ENCODE measurements at places on chromosomes 2 and 18. TPM values are rescaled to one million over a fixed set of nuclear protein-coding genes. Genes with fewer than 3 reads are reported as not detected.

Gene ZSCAN30
- total RNA-seq, result 49.6 TPM

GRCh38 chr2:122182616-122183355, 427.3 kb downstream of the TSN start:
- no peak for DNase-seq

Gene GPR39
- total RNA-seq, result not detected

Gene ZSWIM2
- total RNA-seq, result not detected

GRCh38 chr2:64914735-64915509, 74.3 kb upstream of the SLC1A4 start:
- no peak for DNase-seq

Gene DAPL1
- not detected for total RNA-seq

DNA sequence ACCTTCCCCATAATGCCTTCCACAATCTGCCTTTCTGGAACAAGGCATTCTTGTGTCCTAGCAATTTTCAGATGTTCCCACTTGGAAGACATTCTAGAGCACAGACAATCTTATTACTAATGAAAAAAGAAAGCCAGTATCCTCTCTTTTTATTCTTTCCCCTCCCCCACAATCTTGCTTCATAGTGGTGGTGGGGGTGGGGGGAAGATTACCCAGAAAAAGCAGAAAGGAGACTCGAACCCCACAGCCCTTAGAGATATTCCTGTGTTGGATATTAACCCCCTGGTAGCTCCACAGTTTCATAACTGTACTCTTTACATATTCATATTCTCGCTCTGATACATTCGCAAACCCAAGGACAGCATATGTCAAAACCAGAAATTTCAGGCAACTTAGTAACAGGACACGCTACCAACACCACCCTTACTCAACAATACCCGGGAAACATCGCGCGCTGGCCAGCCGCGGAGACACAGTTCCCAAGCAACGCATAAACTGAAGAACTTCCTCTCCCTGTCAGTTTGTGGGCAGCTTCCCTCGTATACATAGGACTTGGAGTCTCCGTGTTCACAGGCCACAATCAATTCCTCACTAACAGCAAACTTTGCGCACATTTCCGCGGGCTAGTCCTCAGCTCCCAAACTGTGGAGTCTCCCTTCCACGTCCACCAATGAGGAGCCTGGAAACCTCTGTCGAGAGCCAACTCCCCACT, 793 bp downstream of the NR4A2 start:
- peak; percentile 65 for DNase-seq

Gene CRYGC
- total RNA-seq, result not detected

Gene HOXD12
- total RNA-seq, result not detected

DNA sequence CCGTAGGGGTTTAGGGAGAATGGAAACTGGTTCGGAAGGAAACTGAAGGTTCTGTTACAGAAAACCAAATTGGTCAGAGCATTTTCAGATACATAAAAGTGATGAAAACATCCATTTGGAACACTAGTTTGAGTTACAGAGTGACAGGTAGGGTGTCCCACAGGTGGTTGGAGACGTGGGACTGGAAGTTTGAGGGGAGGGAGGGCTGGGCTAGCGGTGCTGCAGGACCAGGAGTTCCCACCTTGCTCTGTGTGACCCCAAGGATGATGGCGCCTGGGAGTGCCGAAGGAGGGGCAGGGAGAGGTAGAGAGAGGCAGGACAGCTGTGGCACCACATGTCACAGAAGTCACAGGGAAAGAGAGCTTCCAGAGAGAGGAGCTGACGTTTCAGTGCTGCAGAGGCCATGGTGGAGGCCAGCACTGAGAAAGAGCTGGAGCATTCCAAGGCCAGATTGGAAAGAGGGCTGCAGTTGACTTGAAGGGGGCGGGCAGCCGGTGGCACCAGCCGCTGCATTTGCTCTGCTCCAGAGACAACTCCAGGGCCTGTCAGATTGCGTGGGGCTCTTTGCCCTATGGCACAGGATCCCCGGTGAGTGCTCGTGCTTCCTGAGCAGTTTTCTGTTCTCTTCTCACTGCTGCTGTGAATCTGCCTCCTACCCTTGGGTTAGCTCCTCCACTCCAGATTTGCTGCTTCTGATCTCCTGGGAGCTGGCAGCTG, 56.2 kb upstream of the FOSL2 start:
- DNase-seq, result no peak

Gene SGPP2
- 15.1 TPM for total RNA-seq

- DNase-seq, result no peak
These were observed 695 bp downstream of the RBFA start for GRCh38 chr18:80034852-80035406.

Gene POTEJ
- total RNA-seq, result not detected

Gene IL1F10
- not detected for total RNA-seq

DNA sequence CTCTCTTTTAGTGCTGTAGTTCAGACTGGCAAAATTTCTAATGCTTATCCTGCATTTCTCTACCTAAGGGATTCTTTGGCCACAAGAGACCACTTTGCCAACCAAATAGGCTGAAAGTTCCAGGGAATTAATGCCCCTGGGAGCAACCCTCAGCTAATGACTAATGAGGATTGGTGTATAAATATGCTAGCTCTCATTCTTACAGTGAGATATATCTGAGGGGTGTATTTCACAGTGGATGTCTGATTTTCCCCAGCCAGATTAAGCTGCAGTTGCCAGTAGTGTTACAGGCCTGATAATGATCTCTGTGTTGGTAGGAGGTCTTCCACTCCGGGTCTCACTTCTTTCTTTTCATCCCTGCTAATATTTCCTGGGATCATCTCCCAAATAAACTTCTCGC, 90.4 kb downstream of the GULP1 start:
- DNase-seq, result no peak

Gene RAB11FIP5
- 9.8 TPM for total RNA-seq

GRCh38 chr2:58539973-58540372, 298.8 kb upstream of the FANCL start:
- no peak for DNase-seq

Gene ALLC
- total RNA-seq, result not detected

Gene HJURP
- 93.5 TPM for total RNA-seq

DNA sequence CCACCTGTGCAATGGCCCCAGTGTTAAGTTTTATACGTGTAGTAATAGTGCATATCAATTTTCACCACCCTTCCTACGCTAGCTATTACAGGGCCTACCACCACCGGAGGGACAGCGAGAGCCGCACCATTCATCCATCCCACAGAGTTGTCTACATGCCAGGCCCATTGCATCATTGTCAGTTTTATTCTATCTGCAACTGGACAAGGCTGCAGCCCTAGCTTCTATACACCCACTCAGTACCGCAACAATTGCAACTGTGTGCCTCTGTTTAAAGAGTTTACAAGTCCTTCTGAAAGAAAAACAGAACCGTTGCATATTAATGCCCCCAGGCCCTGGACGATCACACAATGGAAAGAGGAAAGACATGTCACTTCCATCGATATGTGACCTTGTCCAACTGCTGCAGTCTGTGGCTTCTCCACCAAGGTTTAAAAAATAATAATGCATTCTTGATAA, 58.6 kb downstream of the ZEB2 start:
- no peak for DNase-seq

DNA sequence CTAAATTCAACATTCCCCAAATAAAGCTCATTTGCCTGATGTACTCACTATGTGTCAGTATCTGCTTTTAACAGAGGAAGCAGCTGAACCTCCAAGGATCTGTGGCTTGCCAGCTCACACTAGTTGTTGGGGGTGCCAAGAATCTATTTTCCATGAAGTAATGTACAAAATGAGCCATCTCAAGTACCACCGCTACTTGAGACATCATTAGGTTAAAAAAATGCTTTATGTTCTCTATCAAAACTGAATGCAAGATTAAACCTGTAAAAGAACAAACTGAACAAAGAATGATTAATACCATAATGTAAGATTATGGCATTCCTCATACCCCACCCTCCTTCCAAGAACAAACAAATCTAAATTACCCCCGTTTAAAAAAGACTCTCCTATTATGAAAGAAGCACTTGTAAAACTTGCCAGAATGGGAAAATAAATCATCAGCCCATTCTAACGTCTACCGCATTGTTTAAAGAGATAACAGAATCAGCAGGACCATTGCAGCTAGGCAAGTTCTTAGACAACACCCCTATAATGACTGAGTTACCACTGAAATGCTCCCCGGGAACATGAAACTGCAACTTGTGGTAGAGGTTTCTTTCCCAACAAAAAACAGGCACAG, 471.6 kb downstream of the DLGAP1 start:
- DNase-seq, result no peak

DNA sequence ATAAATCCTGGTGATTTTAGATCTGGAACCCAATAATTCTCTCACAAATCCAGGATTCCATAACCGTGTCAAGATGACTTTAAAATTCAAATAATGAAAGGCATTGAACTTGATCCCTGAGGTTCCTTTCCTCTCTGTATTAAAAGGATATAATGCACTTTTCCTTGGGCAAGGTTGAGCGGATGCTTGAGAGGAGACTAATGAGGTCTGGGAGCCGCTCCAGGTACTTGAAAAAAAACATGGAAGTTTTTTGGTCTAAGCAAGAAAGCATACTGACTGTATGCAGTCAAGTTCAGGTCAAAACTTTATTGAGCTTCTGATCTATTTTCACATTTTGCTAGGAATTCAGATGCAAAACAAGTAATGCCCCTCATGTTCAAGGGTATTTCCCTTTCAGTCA, 318.5 kb downstream of the RAD51AP2 start:
- DNase-seq, result no peak

Gene SERPINB2
- total RNA-seq, result not detected

Gene ABHD1
- total RNA-seq, result 0.34 TPM

Gene STPG4
- not detected for total RNA-seq

- DNase-seq, result no peak
These were observed 5.7 kb upstream of the CHN1 start for GRCh38 chr2:175010848-175011254.

DNA sequence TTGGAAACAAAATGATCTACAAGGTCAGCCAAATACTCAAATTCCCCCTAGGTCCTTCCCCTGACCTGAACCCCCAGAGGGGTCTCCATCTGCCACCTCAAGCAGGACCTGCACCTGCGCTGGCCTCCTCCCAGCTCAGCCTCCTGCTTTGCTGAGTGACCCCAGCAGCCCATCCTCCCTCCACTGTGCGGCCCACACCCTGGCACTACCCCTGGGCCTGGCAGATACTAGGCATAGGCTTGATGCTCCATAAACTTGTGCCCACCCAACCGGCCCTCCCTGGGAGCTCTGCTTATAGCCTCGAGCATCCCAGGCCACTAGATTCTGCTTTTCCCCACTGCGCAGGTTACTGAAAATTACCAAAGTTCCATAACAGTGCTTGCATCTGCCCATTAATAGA, 156.2 kb downstream of the HDAC4 start:
- no peak for DNase-seq
